ENCODE measurements at places on chromosomes 6 and 20.

DNA sequence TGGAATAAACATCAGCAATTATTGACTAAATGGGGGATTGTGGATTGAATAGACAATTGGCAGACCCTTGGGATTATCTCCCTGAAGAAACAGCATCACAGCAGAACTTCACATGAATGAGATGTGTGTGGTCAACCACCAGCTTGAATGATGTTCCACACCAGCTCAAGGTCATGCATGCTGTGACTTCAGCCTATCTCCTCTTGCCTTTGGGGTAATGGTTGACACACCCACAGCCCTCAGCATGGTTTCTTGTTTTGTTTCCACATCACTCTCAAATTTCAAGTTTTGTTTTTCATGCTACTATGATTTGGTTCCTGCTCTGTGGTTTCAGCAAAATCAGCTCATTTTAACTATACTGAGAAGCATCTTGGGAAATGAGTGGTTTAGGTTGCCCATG, 94.3 kb downstream of the PAK5 start:
- DNase-seq, result no peak

GRCh38 chr6:98498144-98498775, 336.1 kb upstream of the POU3F2 start:
- no peak for DNase-seq

- peak; percentile 61 for DNase-seq
These were observed at the start of gene ZNF334 for GRCh38 chr20:46512943-46513844. TSS of gene ZNF334 (minus strand) at chr20:46513559. CDS start at chr20:46512102, 1,457 bp downstream.

DNA sequence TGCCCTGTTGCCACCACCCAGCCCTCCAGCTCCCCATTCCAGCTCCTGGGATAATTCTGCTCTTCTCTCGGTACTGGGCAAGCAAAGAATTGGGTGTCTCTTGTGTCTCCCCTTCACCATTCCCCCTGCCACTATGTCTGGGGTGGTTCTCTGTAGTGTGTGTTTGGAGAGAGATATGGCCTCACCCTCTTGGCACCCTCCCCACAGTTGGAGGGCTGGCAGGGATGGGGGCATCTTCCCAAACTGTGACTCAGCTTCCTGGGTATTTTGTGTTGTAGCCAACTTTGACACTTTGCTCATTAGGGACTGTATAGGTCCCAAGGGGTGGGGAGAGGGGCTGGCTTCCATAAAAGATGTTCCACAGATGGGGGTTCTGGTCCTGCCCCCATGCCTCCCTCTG, 1.7 kb downstream of the TNXB start:
- no peak for DNase-seq

GRCh38 chr6:85866370-85866730, 223.7 kb upstream of the SYNCRIP start:
- DNase-seq, result no peak

DNA sequence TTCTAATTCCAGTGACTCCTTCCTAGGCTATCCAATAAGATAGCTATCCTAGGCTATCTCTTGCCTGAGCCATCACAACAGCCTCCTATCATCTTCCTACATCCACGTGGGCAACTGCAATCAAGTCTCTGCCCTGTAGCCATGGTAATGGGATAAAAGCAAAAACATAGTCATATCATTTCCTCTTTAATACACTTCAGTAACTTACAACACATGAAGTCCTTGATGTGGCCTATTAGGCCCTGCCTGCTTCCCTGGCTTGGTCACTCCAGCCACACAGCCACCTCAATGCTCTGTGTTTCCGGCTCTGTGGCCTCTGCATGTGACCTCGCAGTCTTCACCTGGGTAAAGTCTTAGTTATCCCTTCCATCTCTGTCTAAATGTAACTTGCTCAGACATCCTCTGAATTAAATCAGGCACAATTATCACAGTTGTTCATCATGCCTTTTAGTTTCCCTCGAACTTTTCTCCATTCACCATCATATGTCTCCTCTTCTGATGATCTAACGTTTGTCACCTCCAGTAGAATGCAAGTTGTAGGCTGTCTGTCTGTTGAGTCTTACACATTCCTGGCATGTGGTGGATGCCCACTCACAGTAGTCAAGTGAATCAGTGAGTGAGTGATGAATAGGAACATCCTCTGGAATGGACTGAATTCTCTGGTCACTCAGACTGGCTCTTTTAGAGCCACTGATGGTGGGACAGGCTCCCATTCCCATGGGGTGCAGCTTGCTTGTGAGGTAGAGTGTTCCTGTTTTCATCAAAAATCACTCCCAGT, 229.4 kb downstream of the TBC1D7 start:
- DNase-seq, result no peak

DNA sequence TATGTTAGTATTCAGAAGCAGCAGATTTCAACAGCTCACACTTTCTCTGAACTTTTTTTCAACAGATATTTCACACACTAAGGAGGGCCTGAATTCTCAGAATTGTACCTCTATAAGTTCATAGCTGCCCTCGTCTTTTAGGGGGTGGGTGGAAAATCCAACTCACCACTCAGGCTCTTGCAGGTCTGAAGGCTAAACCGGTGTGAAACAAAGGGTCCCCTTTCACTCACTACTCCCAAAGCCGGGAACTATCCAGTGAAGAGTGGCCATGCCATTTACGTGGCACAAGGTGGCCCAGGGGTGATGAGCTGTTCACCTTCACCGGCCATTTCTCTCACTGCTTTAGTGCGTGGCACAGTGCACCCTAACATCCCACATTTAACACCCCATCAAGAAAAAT, 24.2 kb downstream of the TBC1D7 start:
- DNase-seq, result no peak

- no peak for DNase-seq
These were observed 44.1 kb downstream of the BLTP3A start for GRCh38 chr6:34836008-34836407.

GRCh38 chr20:13147071-13147963, 73.8 kb upstream of the ISM1 start:
- no peak for DNase-seq

GRCh38 chr20:58816957-58817651, 33.6 kb downstream of the GNAS-AS1 start:
- DNase-seq, result no peak

GRCh38 chr20:50996901-50997865, 25.7 kb downstream of the KCNG1 start:
- no peak for DNase-seq

GRCh38 chr6:37085198-37085597, 79.7 kb downstream of the FGD2 start:
- DNase-seq, result no peak

- no peak for DNase-seq
These were observed 47.1 kb downstream of the IRF4 start for GRCh38 chr6:438634-439170.

DNA sequence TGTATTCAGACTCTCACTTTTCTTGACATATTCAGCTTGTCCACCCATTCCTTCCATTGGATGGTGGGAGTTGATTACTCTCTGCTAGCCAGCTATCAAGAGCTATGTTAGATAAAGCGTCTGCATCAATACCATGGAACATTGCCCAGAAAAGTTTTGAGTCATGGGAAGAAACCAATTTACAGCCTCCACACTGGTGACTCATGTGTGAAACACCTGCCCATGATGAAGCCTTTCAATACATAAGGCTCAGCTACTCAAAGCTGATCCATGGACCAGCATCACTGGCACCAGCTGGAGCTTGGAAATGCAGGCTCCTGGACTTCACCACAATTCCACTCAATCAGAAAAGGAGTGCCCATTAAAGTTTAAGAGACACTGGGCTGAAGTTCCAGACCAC, 16.1 kb downstream of the PLA2G7 start:
- no peak for DNase-seq

- no peak for DNase-seq
These were observed 24.4 kb downstream of the PREX1 start for GRCh38 chr20:48803176-48804053.

GRCh38 chr6:154537511-154538325, 27.2 kb upstream of the CNKSR3 start:
- DNase-seq, result no peak

All from NCI-H2029 treated with DMSO at 0.1 percent for 48 hours (cell line).